HepG2 (cell line): ENCODE measurements at places on chromosomes 5 and 9.

DNA sequence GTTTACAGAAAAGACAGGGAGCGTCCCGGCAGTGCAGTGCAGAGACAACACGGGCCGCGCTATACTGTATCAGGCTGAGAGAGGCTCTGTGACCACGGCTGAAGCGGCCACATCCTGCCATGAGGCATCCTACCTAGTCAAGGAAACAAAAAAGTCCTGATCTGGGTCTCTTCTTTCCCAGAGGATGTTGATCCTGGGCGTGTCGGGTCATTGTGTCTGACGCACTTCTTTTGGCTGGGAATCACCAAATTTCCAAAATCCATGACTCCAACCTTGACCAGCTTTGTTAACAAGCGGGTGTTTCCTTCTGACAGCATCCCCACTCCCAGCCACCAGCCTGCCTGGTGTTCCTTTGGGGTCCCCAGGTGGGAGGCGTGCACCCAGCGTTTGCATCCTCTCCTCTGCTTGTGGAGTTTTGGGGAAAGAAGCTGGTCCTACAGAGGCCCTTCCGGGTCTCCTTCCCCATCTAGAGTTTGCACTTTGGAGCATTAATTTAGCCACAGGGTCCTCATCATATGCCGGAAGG lies 91.4 kb upstream of the RAI14 start:
- H3K4me3 ChIP-seq, result no peak overlapping the region
- no peaks in the 10 kb centered on the region for H3K36me3 ChIP-seq
- no peaks in the 10 kb centered on the region for H3K4me1 ChIP-seq
- H3K27me3 ChIP-seq, result peaks cover 10% of the 10 kb centered on the region; the same call in 2 of the 3 replicates

GRCh38 chr9:121837113-121837961 lies 185.9 kb downstream of the DAB2IP start:
- no peaks in the 10 kb centered on the region for H3K36me3 ChIP-seq
- DNase-seq, result no peak
- peaks cover 22% of the 10 kb centered on the region; the same call in 2 of the 3 replicates for H3K27me3 ChIP-seq

DNA sequence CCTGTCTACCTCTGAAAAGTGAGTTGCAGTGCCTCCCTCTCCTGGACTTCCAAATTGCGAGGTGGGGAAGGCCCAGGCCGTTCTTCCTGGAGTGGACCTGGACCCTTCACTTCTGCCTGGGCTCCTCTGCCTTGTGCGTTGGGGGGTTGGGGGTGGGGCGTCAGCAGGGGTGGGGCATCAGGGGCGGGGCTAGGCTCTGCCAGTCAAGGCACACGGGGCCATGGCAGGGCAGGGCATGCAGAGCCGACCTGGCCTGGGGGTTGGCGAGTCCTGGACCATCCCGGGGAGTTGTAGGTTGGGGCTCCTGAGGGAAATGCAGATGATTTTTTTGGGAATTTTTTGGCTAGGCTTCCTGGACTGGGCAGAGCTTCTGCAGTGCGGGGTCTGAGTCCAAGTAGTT lies 87.1 kb downstream of the EHMT1 start:
- H3K4me3 ChIP-seq, result no peak overlapping the region
- no peak for DNase-seq
- H3K36me3 ChIP-seq, result no peaks in the 10 kb centered on the region; the same call in 1 of the 2 replicates
- H3K27me3 ChIP-seq, result no peaks in the 10 kb centered on the region

- no peak overlapping the region for H3K27ac ChIP-seq
- no peak for DNase-seq
- H3K36me3 ChIP-seq, result peaks cover 14% of the 10 kb centered on the region; the same call in 2 of the 3 replicates
- no peaks in the 10 kb centered on the region for H3K27me3 ChIP-seq
- H3K4me3 ChIP-seq, result no peak overlapping the region
Observed at GRCh38 chr9:7121664-7122063, 363.9 kb downstream of the KDM4C start.

DNA sequence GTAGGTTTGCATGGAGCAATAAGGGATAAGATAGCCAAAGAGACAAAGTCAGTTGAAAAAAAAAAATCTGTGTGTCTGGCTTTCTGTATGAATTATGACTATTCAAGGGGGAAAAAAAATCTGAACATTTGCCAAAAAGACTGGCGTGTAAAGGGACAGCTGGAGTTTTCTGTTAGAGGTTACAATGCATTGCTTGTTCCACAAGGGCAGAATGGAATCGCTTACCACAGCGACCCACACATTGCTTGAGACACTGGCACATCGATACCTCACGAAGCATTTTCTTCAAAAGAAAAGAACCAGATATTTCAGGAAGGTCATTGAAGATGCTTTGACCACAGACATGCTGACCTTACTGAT lies 327.8 kb downstream of the TMEM167A start:
- no peaks in the 10 kb centered on the region for H3K27me3 ChIP-seq
- no peaks in the 10 kb centered on the region for H3K36me3 ChIP-seq
- H3K27ac ChIP-seq, result no peak overlapping the region
- no peak for DNase-seq

DNA sequence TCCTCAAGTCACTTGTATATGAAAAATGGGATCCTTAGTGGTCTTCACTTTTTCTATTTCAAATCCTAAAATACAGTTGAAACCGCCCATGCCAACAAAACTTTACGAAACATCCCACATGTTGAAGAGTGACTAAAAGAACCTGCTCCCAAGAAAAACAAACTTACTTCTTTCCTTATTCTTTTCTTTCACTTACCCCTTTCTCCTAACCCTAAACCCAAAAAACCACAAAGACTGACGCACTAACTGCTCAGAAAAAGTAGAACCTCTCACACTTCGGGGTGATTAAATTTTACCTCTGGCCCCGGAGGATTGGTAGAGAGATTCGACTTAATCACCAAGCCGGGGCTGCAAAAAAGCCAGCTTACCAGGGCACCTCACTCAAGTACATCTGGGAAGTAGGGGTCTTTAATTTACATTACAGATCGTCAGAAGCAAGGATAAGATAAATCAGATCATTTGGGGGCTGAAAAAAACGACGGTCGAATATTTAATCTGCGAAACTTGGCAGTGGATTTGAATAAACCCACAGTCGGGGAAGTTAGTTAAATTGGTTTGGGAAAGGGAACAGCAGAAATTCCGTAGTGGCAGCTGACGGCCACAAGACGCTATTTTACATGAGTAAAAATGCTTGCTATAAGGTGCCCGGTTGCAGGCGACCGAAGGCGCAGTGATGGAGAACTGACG lies 1.3 kb downstream of the CDO1 start:
- peak overlapping the region; percentile 58 for H3K4me3 ChIP-seq
- peaks cover 40% of the 10 kb centered on the region for H3K27me3 ChIP-seq
- DNase-seq, result no peak
- no peak overlapping the region for H3K27ac ChIP-seq

GRCh38 chr9:26956860-26957233 lies 635 bp downstream of the IFT74 start:
- no peaks in the 10 kb centered on the region for H3K36me3 ChIP-seq
- no peaks in the 10 kb centered on the region for H3K27me3 ChIP-seq
- peak overlapping the region; percentile 85 for H3K27ac ChIP-seq
- H3K4me3 ChIP-seq, result peak overlapping the region; percentile 90

DNA sequence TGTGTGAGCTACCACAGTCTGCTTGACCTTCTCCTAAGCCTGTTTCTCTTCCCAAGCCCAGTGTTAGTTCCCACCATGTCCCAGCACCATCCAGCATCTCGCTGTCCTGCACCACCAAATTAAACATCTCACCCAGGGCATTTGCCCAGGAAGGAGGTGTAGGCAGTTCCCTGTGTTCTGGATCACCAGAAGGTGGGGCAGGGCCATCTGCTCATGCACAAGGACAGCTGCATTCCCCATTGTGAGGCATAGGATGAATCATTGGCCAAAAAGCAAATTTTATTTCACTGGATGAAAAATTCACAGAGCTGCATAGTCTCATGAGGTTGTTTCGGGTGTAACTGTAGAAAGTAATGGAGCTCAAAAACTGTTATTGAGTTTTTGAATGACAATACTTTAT lies 89.5 kb upstream of the GRIA1 start:
- H3K27ac ChIP-seq, result no peak overlapping the region
- no peak for DNase-seq
- no peaks in the 10 kb centered on the region for H3K4me1 ChIP-seq
- no peak overlapping the region for H3K4me3 ChIP-seq

DNA sequence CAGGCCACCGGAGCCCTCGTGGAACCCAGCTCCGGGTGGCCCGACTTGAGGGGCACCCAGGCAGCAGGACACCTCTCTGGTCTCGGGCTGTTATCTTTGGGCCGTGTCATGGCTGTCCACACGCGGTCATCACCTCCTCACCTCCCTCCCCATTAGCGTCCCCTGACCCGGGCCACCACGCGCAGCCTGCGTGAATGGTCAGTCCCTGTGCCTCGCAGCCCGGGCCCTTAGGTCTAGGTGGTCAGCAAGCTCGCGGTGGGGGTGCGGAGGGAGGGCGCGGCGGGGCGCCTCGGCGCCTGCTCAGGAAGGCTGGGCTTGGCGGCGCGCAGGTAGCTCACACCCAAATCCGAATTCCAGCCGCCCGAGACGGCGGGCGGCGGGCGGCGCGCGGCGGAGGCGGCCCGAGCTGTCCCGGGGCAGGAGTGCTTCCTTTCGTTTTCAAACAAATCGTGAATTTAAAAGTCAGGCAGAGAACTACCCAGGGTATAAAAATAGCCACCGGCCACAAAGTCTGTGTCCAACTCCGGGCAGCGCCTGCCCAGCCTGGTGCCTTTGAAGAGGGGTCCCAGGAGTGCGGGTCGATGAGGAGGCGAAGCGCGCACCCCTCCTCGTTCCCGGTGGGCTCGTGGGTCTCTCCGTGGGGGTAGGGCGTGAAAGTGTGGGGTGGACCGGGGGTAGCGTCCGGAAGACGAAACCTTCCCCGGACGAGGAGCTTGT lies 1.0 kb upstream of the RXRA start:
- H3K4me3 ChIP-seq, result peak overlapping the region; percentile 67
- peaks cover 2% of the 10 kb centered on the region; the same call in 1 of the 2 replicates for H3K27me3 ChIP-seq
- H3K27ac ChIP-seq, result peak overlapping the region; percentile 68

- H3K27ac ChIP-seq, result no peak overlapping the region
- H3K36me3 ChIP-seq, result no peaks in the 10 kb centered on the region
- H3K27me3 ChIP-seq, result no peaks in the 10 kb centered on the region
- no peak overlapping the region for H3K4me3 ChIP-seq
- H3K4me1 ChIP-seq, result no peaks in the 10 kb centered on the region
Observed at GRCh38 chr9:117783828-117784227, 79.6 kb downstream of the TLR4 start.

DNA sequence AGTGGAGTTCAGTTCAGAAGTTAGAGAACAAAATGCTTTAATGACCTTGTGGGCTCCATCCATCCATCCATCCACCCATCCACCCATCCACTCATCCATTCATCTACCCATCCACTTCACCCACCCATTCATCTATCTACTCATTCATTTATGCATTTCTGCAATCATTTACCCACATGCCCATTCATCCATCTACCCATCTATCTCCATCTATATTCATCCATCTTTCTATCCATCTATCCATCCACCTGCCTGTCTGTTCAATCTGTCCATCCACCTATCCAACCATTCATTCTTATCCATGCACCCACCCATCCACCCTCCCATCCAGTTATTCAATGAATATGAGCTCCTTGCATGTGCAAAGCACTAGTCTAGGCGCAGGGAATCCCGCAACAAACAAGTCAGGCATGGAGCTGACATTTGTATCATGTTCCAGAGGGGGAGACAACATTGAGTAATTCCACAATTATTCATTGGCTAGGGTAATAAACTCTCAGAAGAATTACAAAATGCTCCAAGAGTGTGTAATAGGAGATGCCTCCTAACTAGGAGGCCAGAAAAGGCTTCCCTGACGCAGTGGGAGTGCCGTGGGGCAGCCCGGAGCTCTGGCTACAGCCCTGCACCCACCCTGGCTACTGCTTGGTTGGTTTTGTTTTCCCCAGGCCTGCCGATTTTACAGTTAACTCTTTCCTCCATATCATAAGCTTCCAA lies 211.2 kb downstream of the NXNL2 start:
- H3K4me3 ChIP-seq, result no peak overlapping the region
- no peaks in the 10 kb centered on the region for H3K36me3 ChIP-seq
- H3K27ac ChIP-seq, result no peak overlapping the region
- H3K27me3 ChIP-seq, result peaks cover 10% of the 10 kb centered on the region; the same call in 2 of the 3 replicates
- DNase-seq, result no peak
- H3K4me1 ChIP-seq, result no peaks in the 10 kb centered on the region

DNA sequence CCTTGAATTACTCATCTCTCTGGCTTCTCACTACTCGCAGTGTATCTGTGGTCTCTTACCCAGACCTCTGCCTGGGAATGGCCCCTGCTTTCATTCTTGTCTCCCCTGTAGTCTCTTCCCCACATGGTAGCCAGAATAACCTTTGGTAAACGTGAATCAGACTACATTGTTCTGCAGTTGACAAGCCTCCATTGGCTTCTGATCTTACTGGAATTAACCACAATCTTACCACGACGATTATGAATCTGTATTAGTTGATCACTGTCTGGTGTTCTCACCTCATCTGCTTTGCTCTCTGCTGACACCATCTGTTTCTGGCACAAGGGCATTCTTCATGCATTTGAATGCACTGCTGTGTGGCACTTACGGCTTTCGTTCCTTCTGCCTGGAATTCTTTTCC lies 781.2 kb downstream of the MTRR start:
- no peaks in the 10 kb centered on the region for H3K27me3 ChIP-seq
- no peaks in the 10 kb centered on the region for H3K36me3 ChIP-seq
- H3K4me3 ChIP-seq, result no peak overlapping the region
- H3K4me1 ChIP-seq, result no peaks in the 10 kb centered on the region

DNA sequence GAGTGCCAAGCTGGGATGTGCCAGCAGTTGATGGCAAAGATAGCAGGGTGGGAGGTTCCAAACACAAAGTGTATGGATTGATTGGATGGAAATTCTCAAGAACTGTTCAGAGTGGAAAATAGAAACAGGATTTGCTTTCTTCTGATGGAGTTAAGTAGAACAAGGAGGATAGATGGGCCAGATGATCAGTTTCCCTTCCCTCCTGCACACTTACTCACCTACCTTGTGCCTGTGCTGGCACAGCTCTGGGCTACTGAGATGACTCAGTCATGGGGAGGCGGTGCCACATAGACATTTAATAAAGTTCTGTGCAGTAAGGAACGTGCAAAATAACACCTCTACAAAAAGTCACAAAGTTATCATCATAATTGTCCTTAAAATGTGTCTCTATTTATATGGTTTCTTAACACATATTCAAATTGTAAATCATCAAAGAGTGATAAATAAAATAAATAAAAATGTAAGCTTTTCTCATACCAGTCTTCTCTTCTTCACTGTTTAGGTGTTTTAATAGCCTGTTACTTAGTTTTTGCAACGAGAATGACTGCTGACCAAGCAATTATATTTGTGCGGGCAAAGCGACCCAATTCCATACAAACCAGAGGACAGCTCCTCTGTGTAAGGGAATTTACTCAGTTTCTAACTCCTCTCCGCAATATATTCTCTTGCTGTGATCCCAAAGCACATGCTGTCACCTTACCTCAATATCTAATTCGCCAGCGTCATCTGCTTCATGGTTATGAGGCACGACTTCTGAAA lies 12.7 kb downstream of the PTPDC1 start:
- H3K27me3 ChIP-seq, result no peaks in the 10 kb centered on the region
- no peak for DNase-seq
- H3K4me3 ChIP-seq, result no peak overlapping the region

- H3K36me3 ChIP-seq, result no peaks in the 10 kb centered on the region
- H3K4me3 ChIP-seq, result no peak overlapping the region
- H3K27me3 ChIP-seq, result no peaks in the 10 kb centered on the region
- H3K27ac ChIP-seq, result no peak overlapping the region
- no peaks in the 10 kb centered on the region for H3K4me1 ChIP-seq
- DNase-seq, result no peak
Observed at GRCh38 chr9:104085525-104085924, 8.6 kb upstream of the SMC2 start.

- peaks cover 24% of the 10 kb centered on the region for H3K27me3 ChIP-seq
- no peak overlapping the region for H3K4me3 ChIP-seq
- no peak for DNase-seq
- no peaks in the 10 kb centered on the region for H3K36me3 ChIP-seq
- no peak overlapping the region for H3K27ac ChIP-seq
Observed at GRCh38 chr5:180593446-180594206, 2.3 kb upstream of the SCGB3A1 start.

GRCh38 chr5:41794471-41794870 lies 75.8 kb downstream of the OXCT1 start:
- no peaks in the 10 kb centered on the region for H3K4me1 ChIP-seq
- no peak overlapping the region for H3K27ac ChIP-seq
- no peaks in the 10 kb centered on the region for H3K27me3 ChIP-seq
- H3K4me3 ChIP-seq, result no peak overlapping the region
- H3K36me3 ChIP-seq, result no peaks in the 10 kb centered on the region
